ENCODE measurements at places on chromosomes 2 and 18.
A peak's percentile ranks its signal among the peaks of the same experiment; 100 is the strongest.

- DNase-seq = no peak
These were observed 17.3 kb downstream of the RAB12 start for GRCh38 chr18:8626414-8627106.

DNA sequence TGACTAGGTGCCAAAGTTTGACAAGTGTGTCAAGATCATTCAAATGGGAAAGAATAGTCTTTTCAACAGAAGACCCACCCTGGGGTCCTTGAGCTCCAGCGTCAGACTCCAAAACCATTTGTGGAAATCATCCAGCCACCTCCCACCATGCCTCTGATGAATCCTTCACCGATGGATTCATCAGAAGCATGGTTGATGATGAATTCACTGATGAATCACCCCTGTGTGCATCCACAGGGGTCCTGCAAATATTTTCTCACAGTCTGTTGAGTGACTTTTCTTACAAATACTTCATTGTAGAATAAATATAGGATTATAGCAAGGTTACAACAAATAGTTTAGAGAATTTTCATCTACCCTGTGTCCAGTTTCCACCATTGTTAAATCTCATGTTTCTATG is 4.3 kb downstream of the UGT1A9 start:
- DNase-seq = no peak

GRCh38 chr18:55354795-55355194 is 233.2 kb downstream of the TCF4 start:
- DNase-seq = no peak

- DNase-seq = no peak
These were observed 166.9 kb downstream of the MSH2 start for GRCh38 chr2:47569658-47570475.

GRCh38 chr2:120326066-120326465 is 19.9 kb upstream of the INHBB start:
- DNase-seq = no peak

- DNase-seq = no peak
These were observed 53.7 kb upstream of the MGAT5 start for GRCh38 chr2:134200036-134200618.

- no peak for DNase-seq
These were observed 7.4 kb upstream of the EXOC6B start for GRCh38 chr2:72833084-72833714.

DNA sequence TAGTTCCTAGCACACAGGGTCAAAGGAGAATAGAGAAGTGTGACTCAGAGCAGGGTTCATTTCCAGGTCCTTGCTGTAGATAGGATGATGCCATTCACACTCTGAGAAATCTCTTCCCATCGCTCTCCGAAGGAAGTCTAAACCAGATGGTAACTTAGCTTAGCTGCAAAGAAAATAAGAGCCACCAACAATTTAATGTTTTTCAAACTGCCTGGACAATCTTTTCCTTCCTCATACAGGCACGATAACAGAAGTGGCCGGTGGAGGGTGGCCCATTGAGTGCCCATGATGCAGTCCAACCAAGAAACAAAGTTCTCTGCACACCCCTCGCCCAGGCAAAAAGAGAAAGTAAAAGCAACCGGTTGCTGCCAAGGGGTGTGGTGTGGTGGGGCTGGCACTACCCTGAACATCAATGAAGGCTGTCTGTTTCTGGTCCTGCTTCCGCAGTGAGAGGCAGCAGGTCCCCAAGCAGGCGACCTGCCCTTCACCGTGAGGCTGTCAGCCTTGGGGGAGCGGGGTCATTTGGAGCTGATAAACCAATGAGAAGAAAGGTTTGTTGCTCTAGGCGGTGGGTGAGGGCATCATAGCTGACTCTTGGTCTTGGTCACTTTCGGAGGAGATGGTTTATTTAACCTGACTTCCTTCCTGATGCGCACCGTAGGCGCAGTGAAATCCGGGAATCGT is 105.6 kb upstream of the CD302 start:
- DNase-seq = no peak

DNA sequence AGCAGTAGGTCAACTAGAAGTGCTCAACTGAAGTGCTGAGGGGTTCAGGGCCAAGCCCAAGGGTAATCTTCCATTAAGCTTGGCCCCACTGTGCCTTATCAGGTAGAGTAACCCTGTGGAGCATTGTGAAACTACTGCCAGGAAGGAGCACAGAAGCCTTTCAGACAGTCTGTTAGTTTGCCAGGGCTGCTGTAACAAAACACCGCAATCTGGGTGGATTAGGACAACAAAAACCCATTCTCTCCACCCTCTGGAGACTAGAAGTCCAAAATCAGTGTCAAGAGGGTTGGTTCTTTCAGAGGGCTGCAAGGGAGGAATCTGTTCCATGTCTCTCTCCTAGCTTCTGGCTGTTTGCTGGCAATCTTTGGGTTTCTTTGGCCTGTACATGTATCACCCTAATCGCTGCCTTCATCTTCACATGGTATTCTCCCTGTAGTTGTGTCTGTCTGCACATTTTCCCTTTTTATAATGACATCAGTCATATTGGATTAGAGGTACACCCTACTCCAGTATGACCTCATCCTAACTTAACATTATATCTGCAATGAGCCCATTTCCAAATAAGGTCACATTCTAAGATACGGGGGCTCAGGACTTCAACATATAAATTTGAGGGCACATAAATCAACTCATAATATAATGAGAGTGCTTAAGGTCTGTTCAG is 21.2 kb downstream of the VIT start:
- no peak for DNase-seq

DNA sequence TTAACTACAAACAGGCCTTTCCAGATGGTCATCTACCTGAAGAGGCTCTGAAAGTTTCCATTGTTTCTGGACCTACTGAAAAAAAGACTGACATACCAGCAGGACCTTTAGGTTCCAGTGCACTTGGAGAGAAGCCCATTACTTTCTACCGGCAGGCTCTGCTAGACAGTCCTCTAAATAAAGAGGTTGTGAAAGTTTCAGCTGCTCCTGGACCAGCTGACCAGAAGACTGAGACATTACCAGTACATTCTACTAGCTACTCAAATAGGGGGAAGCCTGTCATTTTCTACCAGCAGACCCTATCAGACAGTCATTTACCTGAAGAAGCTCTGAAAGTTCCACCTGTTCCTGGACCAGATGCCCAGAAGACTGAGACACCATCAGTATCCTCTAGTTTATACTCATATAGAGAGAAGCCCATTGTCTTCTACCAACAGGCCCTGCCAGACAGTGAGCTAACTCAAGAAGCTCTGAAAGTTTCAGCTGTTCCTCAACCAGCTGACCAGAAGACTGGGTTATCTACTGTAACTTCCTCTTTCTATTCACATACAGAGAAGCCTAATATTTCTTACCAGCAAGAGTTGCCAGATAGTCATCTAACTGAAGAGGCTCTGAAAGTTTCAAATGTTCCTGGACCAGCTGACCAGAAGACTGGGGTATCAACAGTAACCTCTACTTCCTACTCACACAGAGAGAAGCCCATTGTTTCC is 65.8 kb downstream of the ALMS1 start:
- DNase-seq = no peak

- no peak for DNase-seq
These were observed 123.6 kb upstream of the CDCA7 start for GRCh38 chr2:173231042-173231441.

- DNase-seq = no peak
These were observed 15.2 kb upstream of the SCLY start for GRCh38 chr2:238045575-238045974.

- no peak for DNase-seq
These were observed 34.1 kb upstream of the REEP1 start for GRCh38 chr2:86371527-86371926.

GRCh38 chr2:239236808-239237205 is 164.0 kb downstream of the HDAC4 start:
- DNase-seq = no peak

- DNase-seq = no peak
These were observed 13.3 kb downstream of the CELF4 start for GRCh38 chr18:37552286-37552685.

DNA sequence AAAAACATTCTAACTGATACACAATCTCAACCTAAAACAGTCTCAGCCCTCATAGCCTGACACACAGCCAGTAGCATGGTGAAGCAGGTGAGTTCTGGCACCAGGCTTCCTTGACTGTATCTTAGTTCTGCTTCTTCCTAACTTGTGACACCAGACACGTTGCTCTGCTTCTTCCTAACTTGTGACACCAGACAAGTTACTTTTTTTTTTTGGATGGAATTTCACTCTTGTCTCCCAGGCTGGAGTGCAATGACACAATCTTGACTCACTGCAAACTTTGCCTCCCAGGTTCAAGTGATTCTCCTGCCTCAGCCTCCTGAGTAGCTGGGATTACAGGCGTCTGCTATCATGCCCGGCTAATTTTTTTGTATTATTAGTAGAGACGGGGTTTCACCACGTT is 6.7 kb upstream of the ATG16L1 start:
- no peak for DNase-seq

DNA sequence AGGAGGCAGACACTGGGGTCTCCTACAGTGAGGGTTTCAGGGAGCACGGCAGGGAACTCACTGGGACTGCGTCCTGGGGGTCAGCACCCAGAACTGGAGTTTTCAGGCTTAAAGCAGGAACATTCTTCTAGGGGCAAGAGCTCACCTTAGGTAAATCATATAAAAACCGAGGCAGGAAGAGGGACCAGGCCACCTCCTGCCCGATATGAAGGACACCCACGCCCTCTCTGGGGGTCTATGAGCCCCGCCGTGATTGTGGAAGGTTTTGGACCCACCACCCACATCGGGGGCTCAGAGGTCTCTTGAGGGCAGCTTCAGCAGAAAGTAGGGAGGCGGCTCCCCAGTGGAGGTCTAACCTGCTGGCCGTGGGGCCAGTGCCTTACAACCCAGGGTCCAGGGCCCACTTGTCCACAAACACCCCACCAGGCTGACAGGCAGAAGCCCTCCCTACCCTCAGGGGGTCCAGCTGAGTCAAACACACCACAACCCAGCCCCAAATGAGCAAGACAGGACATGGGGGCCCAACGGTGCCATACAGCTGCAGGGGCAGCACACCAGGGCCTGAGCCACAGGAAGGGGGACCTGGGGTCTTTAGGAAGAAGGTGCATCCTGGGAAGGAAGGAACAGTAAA is 25.3 kb downstream of the CROCC2 start:
- no peak for DNase-seq

DNA sequence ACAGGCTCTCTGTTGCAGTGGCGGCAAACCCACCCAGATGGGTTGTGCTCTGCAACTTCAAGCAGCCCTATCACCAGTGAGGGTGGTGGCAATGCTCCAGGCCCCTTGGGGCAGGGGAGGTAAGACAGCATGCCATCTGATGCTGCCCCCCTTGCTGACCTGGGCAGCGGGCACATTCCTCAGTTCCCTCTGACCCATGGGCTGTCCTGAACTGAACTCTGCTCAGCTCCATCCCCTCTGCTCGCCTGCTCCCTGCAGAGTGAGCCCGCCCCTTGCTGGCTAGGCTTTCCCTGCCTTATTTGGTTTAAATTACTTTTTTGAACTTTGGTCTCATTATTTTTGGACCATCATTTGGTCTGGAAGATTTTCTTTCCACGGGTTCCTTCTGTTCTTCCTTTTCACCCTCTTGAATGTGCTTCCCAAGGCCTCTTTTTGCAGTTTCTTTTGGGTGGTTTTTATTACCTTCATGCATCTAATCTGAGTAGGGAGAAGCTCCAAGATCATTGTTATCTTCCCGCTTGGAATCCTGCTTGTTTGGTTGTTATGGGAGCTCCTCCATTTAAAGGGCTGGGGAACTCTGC is 565.4 kb downstream of the TNS1 start:
- DNase-seq = no peak

DNA sequence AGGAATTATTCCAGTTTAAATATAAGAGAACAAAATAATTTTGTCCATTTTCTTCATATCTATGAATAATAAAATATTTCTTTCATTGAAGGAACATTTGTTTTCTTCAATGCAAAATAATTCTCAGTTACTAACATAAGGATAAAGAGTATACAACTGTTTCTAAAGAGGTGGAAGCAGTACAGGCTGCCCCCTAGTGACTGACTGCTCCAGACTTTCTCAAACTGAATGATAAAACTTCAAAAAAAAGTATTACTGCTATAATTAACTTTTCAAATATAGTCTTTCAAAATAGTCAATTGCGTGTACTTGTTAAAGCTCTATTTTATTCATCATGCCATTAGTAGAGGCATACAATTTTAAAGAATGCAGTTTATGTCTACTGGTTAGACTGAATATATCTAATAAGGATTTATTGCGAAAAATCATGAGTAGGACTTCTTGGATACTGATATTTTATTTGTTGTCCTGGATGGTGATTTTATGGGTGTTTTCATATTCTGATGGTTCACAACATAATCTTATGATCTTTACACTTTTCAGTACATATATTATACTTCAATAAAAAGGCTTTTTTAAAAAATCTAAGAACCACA is 100.1 kb downstream of the WDPCP start:
- DNase-seq = no peak

DNA sequence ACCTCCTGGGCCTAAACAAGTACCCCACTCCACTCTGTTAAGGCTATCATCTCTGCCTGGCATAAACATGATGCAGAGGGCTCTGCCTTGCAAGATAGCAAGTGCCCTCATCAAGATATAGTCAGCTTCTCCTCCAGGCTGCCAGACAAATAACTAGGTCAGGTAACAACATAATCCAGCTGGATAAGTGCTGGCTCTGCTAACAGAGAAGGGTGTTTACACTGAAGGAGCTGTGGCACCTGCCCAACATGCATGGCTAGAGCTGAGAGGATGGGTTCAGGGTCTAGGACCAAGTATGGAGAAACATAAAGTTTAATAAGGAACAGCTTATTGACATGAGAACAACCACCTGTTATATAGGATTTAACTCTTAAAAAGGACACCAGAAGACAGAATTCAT is 42.8 kb downstream of the DLGAP1 start:
- no peak for DNase-seq

- peak; percentile 77 for DNase-seq
These were observed 25.5 kb downstream of the ZC3H8 start for GRCh38 chr2:112229348-112229747.

GRCh38 chr2:46198164-46198883 is 98.9 kb upstream of the EPAS1 start:
- no peak for DNase-seq

DNA sequence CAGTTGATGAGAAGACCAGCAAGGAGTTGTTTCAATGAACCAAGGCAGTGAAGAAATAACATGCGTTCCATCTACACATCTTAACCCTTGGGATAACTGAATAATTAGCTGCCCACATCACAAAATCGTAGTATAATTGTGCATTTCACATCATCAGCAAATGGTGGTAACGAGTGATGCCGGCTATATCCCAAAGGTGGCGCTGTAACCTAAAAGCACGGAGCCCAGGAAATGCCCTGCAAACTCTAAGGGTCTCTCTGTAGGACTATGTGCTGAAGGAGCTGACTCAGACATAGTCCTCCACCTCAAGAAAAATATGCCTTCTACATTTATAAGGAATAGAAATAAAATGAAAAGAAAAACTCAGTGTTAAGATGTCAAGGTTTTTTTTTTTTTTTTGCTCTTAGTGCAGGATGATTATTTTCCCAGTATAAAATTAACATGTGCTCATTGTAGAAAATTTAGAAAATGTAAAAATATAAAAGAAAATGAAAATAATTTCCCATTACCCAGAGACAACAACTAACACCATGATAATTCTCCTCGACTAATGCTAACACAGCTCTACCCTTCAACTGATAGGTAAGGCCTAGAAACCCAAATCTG is 23.1 kb upstream of the DSG3 start:
- DNase-seq = peak; percentile 12

- DNase-seq = peak; percentile 20
These were observed 656.0 kb downstream of the TDRD15 start for GRCh38 chr2:21779786-21780185.

Measured in NCI-H226 (cell line).